Stimulated activated CD4-positive, alpha-beta T cell treated with anti-CD3 and anti-CD28 coated beads, Interleukin-15, amount 100 ng/mL, for 24 hours (primary cell): ENCODE measurements at places on chromosomes 4 and X.

DNA sequence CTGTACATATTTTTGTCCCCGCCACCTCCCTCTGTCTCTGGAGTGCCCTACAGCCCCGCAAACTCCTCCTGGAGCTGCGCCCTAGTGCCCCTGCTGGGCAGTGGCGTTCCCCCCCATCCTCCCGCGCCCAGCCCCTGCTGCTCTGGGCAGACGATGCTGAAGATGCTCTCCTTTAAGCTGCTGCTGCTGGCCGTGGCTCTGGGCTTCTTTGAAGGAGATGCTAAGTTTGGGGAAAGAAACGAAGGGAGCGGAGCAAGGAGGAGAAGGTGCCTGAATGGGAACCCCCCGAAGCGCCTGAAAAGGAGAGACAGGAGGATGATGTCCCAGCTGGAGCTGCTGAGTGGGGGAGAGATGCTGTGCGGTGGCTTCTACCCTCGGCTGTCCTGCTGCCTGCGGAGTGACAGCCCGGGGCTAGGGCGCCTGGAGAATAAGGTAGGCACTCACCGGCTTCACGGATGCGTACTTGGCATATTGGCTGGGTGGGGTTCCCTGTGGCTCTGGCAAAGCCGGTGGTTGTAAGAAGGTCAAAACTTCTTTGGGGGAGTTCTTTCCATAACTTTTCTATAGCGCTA, 653 bp downstream of the HHIP start:
- DNase-seq = peak; percentile 11

DNA sequence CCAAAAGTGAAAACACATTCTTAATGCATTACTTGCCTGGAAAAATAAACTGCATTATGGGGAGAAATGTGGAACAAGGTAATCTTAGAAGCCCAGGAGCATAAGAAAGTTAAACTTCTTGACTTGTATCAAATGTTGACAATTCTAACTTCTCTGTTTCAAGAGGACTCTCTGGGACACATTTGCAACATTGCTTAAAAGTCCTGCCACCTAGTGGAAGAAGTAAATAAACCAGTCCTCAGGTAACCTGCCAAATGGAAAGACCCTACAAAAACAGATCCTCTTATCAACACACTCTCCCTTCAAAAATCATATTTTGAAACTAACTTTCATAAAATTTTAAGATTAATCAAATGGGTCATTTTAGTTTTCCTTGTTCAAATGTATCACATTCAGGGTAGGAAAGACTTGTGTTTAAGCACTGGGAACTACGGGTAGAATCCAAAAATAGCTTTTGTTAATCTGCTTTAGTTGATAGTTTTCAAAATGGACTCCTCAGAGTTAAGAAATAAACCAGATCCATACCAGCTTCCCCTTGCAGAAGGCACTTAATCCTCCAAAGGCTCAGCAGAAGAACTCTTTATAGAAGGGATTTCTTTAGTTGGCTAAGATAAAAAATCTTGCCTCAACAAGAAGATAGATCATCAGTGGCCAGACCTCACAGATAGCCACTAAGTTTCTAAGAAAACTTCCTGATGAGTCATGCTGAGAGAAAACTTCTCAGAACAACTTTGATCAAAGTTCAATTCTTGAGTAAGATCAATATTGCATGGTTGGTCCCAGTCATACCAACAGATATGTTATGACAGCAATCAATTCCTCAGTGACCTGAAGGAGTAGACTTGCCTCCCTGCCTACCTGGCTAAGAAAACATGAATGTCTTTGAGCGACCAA, 141.7 kb downstream of the HHIP start:
- no peak for DNase-seq

- DNase-seq = no peak
These were observed 2.3 kb upstream of the INTS6L start for GRCh38 chrX:135518161-135518560.

GRCh38 chrX:8191022-8191421, 20.0 kb upstream of the VCX2 start:
- DNase-seq = no peak

- no peak for DNase-seq
These were observed 583.9 kb downstream of the NLGN4X start for GRCh38 chrX:5644776-5645175.

GRCh38 chr4:12122316-12122715, 693.6 kb upstream of the HS3ST1 start:
- no peak for DNase-seq

- DNase-seq = no peak
These were observed 910 bp downstream of the ANK2 start for GRCh38 chr4:113050371-113050755.

- no peak for DNase-seq
These were observed 46.8 kb downstream of the CENPVL3 start for GRCh38 chrX:51571874-51572273.

DNA sequence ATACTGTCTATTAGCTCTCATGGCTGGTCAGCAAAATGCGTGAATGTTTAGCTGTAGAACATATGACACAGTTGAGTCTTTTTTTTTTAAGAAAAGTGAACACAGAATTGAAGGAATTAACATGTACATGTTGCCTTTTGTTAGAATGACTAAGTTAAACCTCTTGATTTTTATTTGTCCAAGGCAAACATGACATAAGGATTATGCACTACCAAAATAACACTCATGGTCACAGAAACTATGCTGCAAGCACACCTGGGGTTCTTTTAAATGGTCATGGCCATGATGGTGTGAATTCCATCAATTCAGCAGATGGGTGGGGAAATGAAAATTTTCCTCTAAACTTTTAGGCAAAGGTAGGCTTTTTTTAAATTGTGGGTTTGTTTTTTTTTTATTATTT, 80.1 kb upstream of the CXCL13 start:
- no peak for DNase-seq

DNA sequence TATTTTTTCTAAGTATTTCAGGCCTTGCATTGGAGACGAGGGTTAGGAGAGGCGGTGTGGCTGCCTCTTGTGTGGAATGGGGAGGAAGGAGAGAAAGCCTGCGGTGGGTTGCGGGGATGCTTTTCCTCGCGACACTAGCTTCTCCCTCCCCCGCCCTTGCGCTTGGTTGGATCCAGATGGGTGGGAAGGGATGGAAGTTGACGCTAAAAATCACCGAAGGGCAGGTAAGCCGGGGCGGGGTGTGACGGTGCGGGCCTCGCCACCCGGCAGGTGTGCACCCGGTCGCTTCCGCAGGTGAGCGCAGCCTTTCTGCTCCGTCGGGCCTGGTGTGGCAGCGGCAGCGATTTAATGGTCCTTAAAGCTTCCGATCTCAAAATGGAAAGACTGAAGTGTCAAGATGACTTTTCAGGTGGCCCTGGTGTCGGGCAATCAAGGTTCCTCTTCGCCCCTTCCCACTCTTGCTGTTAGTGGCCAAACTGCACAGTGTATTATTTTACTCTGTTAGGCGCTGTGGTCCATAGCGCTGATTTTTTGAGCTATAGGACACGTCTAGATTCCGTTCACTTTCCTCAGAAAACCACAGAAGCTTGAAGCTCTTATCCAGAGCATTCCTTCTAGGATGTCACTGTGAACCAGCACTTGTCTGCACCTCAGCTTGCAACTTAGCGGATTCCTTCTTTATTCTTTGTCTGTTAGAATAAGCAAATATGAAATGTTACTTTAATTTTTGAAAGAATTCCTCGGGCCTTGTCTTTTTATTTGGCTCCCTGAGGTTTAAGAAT, 765 bp downstream of the ENOPH1 start:
- DNase-seq = peak; percentile 50

- no peak for DNase-seq
These were observed 24.3 kb downstream of the TRPC5 start for GRCh38 chrX:112058255-112058654.
